ENCODE measurements at places on chromosomes 1 and 21.

- DNase-seq = no peak
Observed at GRCh38 chr1:217009376-217009775, 286.1 kb upstream of the ESRRG start.

GRCh38 chr1:107669996-107670395, 295.0 kb downstream of the VAV3 start:
- DNase-seq = no peak

DNA sequence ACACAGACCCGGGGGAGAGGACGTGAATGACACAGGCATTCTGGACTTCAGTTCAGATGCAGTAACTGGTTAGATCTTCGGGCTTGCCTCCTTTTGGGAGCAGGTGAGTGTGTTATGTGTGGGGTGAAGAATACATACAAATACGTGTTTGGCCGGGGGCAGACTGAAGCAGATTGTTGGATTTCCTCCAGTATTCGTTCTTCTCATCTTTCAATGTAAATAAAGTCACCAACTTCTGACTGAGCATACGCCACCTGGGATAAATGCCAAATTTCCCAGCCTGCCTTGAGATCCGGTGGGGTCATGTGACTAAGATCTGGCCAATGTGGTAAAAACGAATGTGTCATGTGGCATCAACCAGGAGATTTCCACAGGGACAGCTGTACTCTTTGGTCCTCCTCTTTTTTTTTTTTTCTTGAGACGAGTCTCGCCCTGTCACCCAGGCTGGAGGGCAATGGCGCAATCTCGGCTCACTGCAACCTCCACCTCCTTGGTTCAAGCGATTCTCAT, 189.8 kb downstream of the RGS7 start:
- DNase-seq = no peak

DNA sequence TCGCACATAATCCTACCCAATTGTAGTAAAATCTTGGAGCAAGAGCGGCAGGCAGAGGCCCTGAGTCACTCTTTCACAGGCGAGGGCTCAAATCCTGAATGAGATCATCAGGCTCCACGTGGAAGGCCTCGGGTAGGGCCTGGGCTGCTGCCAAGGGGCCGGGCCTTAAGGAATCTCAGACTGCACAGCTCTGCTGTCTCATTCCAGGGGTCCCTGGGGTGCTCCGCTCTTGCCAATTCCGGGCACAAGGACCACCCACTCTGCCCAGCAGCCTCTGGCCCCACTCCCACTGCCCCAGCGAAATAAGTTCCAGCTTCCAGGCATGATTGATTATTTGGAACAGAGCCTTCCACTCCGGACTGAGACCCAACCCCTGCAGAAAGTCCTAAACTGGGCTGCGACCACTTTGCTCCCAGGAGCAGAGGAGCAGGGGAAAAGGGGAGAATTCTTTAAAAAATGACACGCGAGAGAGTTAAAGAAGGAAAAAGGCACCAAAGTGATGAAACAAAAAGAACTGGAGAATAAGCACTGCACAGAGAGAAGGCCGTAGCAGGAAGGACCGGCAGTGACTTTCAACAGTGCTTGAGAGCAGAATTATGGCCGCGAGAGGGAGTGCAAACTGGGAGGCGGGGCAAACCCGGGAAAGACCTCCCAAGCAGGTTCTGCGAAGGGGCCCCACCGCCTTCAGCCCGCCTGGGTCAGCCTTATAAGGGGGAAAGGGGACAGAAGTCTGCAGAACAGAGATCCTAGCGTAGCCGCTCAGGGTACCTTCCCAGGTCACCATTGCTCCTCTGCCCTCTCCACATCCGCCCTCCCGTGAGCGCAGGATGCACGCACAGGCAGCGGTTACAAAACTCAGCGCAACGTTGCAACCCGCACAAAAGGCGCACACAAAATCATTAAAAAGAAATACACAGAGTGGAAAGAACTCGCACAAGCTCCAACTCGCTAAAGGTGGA, 2.0 kb downstream of the ADAMTS1 start:
- no peak for DNase-seq

GRCh38 chr1:181090641-181091126, 2.2 kb downstream of the IER5 start:
- DNase-seq = no peak

- DNase-seq = no peak
Observed at GRCh38 chr1:230067419-230067870, 407 bp downstream of the GALNT2 start.

DNA sequence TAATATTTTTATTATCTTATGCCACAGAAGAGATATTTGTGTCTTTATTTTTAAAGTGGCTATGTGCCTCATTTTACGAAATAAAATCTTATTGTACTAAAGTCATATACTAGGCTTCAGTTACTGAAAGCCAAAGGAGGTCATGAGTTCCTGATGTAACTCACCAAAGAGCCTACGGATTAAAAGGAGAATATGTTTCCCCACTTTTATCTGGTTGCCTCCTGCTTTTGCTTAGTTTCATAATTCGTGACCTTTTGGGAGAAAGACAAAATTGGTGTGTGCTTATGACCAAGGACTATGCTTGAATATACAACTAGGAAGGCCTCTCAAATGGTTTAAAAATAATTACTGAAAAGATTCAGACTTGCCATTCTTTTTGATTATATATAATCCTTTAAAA, 18.2 kb upstream of the AHCTF1 start:
- no peak for DNase-seq

DNA sequence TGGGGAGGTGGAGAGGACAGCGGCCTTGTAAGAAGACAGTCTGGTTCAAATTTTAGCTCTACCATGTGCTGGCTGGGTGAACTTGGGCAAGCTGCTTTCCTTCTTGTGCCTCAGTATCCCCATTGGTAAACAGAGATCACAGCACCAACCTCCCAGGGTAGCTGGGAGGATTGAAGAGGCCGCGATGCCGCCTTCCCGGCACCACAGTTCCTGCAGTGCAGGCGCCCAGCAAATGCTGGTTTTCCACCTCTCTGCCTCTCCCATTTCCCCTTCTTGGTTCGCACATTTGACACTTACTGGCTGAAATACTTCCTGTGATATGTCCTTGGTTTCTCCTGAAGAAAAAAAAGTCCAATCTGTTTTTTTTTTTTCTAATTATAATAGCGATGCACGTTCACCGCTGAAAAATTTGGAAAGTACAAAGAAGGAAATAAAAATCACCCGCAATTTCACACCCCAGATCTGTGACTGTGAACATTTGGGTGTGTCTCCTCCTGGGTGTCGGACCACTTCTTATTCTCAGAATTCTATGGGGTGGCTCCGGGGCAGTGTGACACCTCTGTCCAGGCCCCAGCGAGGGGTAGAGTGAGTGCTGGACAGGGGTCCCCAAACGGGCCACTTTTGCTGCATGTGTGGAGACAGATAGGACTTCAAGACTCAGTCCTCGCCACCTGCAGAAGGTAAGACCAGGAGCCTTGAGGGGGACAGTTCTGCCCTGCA, 73.1 kb downstream of the RUNX3 start:
- no peak for DNase-seq

DNA sequence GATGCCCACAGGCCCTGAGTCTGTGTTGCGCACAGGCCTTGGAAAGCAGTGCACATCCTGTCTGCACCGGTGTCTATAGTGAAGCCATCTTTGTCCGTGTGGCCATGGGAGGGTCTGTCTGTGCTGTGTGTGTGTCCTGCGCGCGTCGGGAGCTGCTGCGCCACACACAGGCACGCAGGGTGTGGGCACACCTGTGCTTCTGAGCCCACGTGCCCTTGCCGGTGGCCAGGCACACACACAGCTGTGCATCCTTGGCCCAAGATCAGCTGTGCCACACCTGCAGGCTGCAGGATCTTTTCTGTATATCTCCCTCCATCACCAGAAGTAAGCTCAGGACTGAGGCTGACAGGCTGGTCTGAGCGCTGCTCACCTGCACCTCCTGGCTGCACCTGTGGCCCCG, 3.2 kb upstream of the SAMD11 start:
- DNase-seq = no peak

GRCh38 chr1:109776206-109776835, 12.6 kb upstream of the EPS8L3 start:
- no peak for DNase-seq

DNA sequence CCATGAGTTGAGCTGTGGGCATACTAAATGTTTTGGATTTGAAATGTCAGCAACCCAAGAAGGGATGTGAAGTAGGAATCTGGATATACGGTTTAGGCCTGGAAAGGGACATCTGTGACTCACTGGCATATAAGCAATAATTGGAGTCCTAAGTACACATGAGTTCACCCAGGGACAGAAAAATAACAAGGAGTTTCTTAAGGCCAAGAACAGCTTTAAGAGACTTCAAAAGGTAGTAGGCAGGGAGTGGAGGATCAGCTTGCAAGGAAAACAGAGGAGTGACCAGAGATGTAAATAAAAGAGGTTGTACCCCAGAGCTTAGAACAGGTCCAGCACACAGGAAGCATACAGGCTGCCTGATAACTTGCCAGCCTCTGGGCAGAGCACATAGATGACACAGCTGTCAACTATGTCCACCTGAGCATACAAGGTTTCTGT, 28.1 kb downstream of the TMEM50B start:
- no peak for DNase-seq

DNA sequence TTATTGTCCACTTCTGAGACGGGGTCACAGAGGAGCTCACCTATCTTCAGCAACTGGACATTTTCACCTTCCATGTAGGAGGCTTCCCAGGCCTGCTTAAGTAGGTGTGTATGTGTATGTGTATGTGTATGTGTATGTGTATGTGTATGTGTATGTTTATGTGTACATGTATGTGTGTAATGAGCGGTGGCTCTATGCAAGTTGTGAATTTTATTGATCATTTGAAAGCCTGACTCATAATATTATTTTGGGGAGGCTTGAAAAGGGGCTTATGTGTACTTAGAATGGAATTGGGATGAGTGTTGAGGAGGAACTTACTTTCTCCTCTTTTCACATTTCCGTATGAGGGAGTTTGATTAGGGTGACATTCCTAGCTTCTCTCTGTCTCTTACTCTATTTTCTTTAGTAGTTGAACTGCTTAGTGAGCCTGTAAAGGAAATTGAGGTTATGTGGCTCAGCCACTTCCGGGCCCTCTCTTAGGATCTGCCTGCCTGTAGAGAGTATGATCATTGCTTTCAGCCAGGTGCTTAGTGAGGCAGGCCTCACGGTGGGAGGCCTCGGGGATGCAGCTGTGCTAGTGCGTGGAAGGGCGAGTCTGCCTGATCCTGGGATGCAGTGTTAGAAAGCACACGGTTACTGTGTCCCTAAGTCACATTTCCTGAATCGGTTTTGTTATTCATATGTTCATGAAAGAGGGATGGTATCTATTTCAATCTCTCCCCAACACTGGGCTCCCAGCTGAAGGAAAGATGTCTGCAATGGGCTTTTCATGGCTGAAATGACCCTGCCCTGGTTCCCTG, 61.0 kb downstream of the IER5 start:
- no peak for DNase-seq

DNA sequence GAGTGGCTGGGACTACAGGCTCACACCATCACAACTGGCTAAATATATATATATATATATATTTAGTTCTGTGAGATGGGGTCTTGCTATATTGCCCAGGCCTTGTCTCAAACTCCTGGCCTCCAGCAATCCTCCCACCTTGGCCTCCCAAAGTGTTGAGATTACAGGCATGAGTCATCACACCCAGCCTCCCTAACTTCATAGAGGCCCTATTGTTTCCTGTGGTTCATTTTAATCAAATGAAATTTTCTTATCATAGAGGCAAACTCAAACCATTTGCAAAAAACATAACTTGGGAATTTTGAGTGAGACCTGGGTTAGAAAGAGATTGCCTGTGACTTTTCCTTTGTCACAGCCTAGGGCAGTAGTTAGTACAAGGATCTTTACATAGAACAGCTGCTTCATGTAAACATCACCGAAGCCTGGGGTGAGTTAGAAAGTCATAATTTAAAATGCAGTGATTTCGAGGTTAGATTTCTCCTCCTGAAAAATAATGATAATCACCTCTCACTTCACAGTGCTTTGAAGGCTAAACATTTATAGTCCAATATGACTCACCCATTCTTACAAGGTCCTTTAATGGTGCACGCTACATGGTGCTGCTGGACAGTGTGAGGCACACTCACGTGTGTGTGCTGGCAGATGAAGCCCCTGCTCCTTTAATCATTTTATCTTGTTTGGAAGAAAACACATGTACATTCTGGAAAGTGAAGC, 188.9 kb downstream of the RHOU start:
- no peak for DNase-seq

DNA sequence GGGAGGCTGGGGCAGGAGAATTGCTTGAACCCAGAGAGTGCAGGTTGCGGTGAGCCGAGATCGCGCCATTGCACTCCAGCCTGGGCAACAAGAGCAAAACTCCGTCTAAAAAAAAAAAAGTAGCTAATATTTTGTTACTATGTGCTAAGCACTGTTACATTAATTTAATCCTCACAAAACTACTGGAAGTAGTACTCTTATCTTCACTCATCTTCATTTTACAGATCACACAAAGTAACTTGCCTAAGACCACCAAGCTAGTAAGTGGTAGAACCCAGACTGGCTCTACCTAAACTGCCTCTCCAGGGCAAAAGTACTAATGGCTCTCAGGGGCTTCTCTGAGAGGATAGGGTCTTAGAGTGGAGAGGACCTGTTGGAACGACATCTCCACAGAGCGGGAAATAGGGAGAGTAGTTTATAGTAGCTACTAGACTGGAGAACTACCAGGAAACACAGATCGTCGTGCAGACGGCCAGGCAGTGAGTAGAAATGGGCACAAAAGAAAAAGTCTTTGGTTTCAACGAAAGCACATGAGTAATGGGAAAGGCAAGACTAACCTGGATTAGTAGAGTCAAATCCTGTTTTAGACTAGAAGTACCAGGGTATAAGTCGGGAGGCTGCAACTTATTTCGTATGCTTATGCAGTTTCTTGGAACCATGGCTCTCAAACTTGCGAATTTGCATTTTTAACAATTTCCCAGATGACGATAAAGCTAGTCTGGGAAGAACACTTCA, 1.4 kb downstream of the CLCC1 start:
- DNase-seq = no peak

DNA sequence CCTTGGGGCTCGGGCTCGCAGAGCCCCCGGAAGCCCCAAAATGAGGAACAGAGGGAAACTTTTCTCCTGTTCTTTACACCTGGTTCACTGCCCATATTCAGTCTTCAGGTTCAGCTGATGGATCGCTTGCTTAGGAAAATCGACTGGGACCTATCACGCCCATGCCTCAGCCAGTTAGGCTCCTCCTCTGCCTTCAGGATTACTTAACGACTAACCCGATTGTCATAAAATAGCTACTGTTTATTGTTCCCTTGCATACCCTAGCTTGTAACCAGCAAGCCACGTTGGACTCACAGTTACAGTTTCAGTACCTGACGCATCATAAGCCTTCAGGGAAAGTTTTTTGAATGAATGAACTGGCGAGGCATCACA, 692 bp downstream of the TARDBP start:
- no peak for DNase-seq

DNA sequence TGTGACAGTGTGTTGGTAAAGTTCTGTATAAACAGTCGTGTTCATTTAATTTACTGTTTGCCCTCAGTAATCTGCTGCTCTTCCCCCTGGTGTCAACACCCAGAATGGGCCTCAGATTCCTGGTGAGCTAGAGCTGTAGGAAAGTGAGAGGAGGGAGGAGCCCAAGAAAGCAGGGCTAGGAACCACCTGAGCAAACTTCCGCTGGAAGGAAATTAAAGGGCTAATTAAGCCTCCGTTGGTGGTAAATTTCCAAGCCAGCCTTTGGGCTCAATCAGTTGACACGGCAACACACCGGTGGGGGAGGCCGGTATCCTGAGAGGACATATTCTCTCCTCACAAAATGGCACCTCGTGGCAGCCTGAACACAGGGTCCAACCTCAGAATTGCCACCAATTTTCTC, 32.9 kb downstream of the RAB3B start:
- DNase-seq = no peak
